ENCODE measurements at places on chromosomes 2 and 18. TPM values are rescaled to one million over a fixed set of nuclear protein-coding genes. Genes with fewer than 3 reads are reported as not detected.
A peak's percentile ranks its signal among the peaks of the same experiment; 100 is the strongest.

CCDC93 gene
- 47.3 TPM for total RNA-seq

CAPN14 gene
- 0.15 TPM for total RNA-seq

SERPINB4 gene
- total RNA-seq: not detected

CYBRD1 gene
- total RNA-seq: 262 TPM

TEKT4 gene
- 3.4 TPM for total RNA-seq

- H3K27ac ChIP-seq: no peak overlapping the region
- no peaks in the 10 kb centered on the region for H3K36me3 ChIP-seq
- DNase-seq: no peak
- H3K4me3 ChIP-seq: no peak overlapping the region
These were observed 32.6 kb upstream of the CCBE1 start for GRCh38 chr18:59729781-59730180.

GRCh38 chr2:37843556-37843955, 81.5 kb upstream of the RMDN2 start:
- no peak for DNase-seq
- no peak overlapping the region for H3K4me3 ChIP-seq
- H3K36me3 ChIP-seq: no peaks in the 10 kb centered on the region
- no peaks in the 10 kb centered on the region for H3K27me3 ChIP-seq
- H3K27ac ChIP-seq: no peak overlapping the region

- H3K36me3 ChIP-seq: no peaks in the 10 kb centered on the region
- DNase-seq: no peak
- no peak overlapping the region for H3K27ac ChIP-seq
- peaks cover 12% of the 10 kb centered on the region for H3K4me1 ChIP-seq
- no peak overlapping the region for H3K4me3 ChIP-seq
- no peaks in the 10 kb centered on the region for H3K27me3 ChIP-seq
These were observed 824.9 kb downstream of the GALR1 start for GRCh38 chr18:78074400-78075020.

GRCh38 chr2:214774108-214774507, 35.4 kb downstream of the BARD1 start:
- no peak for DNase-seq
- H3K27ac ChIP-seq: no peak overlapping the region
- peaks cover 4% of the 10 kb centered on the region for H3K36me3 ChIP-seq
- no peaks in the 10 kb centered on the region for H3K27me3 ChIP-seq
- H3K4me1 ChIP-seq: no peaks in the 10 kb centered on the region

DNA sequence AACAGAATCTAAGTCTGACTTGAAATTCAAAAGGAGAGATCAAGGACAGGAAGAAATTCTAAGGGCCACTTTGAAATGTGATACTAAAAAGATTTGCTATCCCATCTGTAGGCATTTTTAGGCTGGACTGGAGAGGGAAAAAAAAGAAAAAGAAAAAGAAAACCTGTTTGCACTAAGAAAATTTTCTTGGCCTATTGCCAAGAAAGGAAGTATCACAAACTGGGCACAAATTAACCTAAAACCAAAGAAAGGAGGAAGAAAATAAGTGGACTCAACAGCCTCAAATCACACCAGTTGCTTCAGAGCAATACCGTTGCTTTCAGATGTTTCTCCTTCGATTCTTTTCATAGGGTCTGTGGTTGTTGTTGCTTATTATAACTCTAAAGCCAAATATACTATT, 287.9 kb upstream of the VRK2 start:
- no peak overlapping the region for H3K27ac ChIP-seq
- DNase-seq: no peak
- H3K27me3 ChIP-seq: no peaks in the 10 kb centered on the region
- no peaks in the 10 kb centered on the region for H3K36me3 ChIP-seq
- peaks cover 11% of the 10 kb centered on the region for H3K4me1 ChIP-seq

DNA sequence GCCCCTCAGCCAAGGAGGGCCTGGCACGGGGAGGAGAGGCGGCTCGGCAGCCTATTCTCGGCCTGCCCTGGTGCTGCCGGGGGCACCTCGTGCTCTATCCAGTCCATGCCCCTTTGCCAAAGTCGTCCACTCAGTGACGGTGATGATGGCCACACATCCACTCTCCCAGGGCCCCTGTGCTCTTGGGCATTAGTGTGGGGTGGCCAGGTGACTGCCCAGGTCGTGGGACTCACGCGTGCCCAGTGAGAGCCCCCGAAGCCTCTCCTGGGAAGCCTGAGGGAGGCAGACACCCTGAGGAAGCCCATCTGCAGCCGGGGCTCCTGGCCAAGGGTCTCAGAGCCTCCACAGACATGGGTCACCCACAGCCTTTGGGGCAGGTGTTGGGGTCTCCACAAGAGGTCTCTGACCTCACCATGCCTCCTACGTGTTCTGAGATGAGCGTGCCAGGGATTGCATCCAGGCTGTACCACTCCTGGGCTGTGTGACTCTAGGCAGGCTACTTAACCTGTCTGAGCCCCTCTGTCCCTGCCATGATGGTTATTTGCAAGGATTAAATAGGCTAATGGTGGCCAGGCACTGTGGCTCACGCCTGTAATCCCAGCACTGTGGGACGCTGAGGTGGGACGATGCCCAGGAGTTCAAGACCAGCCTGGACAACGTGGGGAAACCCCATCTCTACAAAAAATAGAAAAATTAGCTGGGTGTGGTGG, 12.9 kb downstream of the RAMP1 start:
- no peaks in the 10 kb centered on the region for H3K36me3 ChIP-seq
- no peak overlapping the region for H3K4me3 ChIP-seq
- H3K27me3 ChIP-seq: no peaks in the 10 kb centered on the region
- DNase-seq: peak; percentile 23
- no peaks in the 10 kb centered on the region for H3K4me1 ChIP-seq

DNA sequence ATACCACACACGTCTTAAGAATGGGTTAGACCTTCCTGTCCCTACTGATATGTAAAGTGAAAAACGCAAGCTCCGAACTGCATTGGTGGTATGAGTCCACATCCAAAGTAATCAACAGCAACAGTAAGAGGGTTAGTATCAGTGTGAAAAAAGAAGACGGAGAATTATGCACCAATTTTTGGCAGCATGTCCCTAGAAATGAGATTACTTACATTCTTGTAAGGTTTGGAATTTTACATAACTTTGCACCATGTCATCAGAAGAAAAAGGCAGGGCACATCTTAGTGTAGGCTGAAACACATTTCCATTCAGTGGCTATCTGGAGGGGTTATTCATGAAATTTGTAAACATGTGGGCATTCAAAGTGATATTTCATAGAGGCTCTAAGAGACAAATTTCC, 88.2 kb downstream of the LONRF2 start:
- H3K4me3 ChIP-seq: no peak overlapping the region
- no peaks in the 10 kb centered on the region for H3K36me3 ChIP-seq
- no peaks in the 10 kb centered on the region for H3K4me1 ChIP-seq
- no peak overlapping the region for H3K27ac ChIP-seq
- no peaks in the 10 kb centered on the region for H3K27me3 ChIP-seq

DNA sequence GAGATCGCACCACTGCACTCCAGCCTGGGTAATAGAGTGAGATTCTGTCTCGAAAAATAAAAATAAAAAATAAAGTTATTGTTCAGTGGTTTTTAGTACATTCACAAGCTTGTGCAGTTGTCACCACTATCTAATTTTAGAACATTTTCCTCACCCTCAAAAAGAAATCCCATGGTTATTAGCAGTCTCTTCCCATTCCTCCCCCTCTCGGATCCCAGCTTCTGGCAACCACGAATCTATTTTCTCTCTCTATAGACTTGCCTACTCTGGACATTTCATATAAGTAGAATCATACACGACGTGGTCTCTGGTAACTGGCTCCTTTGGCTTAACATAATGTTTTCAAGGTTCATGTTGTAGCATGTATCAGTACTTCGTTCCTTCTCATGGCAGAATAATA, 38.6 kb downstream of the CABLES1 start:
- no peak overlapping the region for H3K27ac ChIP-seq
- no peak overlapping the region for H3K4me3 ChIP-seq
- no peaks in the 10 kb centered on the region for H3K36me3 ChIP-seq
- H3K4me1 ChIP-seq: peaks cover 12% of the 10 kb centered on the region
- DNase-seq: no peak
- no peaks in the 10 kb centered on the region for H3K27me3 ChIP-seq

GRCh38 chr18:34354351-34354750, 129.6 kb upstream of the NOL4 start:
- H3K4me1 ChIP-seq: no peaks in the 10 kb centered on the region
- DNase-seq: no peak
- no peaks in the 10 kb centered on the region for H3K36me3 ChIP-seq
- no peak overlapping the region for H3K4me3 ChIP-seq

DNA sequence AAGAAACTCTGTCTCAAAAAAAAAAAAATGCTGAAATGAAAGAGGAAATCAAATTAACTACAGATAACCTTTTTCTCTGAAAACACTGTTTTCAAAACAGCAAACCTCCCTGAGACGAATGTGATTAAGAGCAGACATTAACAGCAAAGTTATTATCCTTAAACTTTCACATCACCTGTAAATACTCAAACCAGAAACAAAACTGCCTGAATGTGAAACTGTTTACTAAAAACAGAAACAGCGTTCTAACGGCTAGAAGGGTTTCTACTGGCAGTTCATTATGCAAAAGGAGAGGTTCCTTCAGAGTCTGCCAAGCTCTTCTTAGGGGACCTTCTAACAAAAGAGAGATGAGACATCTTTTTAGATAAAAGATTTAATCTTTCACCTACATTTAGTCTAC, 45.9 kb downstream of the PNO1 start:
- H3K4me3 ChIP-seq: no peak overlapping the region
- H3K27ac ChIP-seq: no peak overlapping the region
- no peak for DNase-seq
- no peaks in the 10 kb centered on the region for H3K36me3 ChIP-seq
- H3K27me3 ChIP-seq: no peaks in the 10 kb centered on the region

GRCh38 chr2:142599504-142599903, 278.0 kb upstream of the KYNU start:
- H3K27ac ChIP-seq: no peak overlapping the region
- H3K4me1 ChIP-seq: no peaks in the 10 kb centered on the region
- no peak overlapping the region for H3K4me3 ChIP-seq
- H3K36me3 ChIP-seq: no peaks in the 10 kb centered on the region

GRCh38 chr2:85662899-85663593, 5.0 kb downstream of the SFTPB start:
- DNase-seq: no peak
- peaks cover 28% of the 10 kb centered on the region for H3K4me1 ChIP-seq
- peak overlapping the region; percentile 98 for H3K27ac ChIP-seq
- H3K36me3 ChIP-seq: peaks cover 33% of the 10 kb centered on the region

- H3K4me3 ChIP-seq: no peak overlapping the region
- H3K27me3 ChIP-seq: no peaks in the 10 kb centered on the region
- no peaks in the 10 kb centered on the region for H3K4me1 ChIP-seq
- H3K36me3 ChIP-seq: no peaks in the 10 kb centered on the region
These were observed 70.6 kb upstream of the PPM1B start for GRCh38 chr2:44098050-44098449.

- no peaks in the 10 kb centered on the region for H3K27me3 ChIP-seq
- no peak overlapping the region for H3K27ac ChIP-seq
- no peaks in the 10 kb centered on the region for H3K36me3 ChIP-seq
- DNase-seq: no peak
- peaks cover under 1% of the 10 kb centered on the region for H3K4me1 ChIP-seq
These were observed 50.5 kb upstream of the GORASP2 start for GRCh38 chr2:170878505-170878904.

DNA sequence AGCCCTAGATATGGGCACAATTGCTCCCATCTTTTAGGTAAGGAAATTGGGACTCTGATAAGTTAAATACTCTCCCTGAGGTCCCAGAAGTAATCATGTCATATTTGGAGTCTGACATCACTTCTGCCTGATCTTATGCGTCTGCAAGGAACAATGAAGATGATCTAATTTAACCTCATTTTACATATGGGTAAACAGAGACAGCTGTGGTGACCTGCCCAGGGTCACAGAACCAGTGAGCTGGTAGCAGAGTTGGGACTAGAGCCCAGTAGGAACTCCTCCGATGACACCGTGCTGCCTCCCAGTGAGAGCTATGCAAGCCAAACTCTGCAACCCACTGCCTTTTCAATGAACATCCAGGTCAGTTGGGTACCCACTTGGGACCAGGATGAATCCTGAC, 17.8 kb downstream of the CTAGE1 start:
- no peak for DNase-seq
- no peaks in the 10 kb centered on the region for H3K27me3 ChIP-seq
- H3K27ac ChIP-seq: no peak overlapping the region

DNA sequence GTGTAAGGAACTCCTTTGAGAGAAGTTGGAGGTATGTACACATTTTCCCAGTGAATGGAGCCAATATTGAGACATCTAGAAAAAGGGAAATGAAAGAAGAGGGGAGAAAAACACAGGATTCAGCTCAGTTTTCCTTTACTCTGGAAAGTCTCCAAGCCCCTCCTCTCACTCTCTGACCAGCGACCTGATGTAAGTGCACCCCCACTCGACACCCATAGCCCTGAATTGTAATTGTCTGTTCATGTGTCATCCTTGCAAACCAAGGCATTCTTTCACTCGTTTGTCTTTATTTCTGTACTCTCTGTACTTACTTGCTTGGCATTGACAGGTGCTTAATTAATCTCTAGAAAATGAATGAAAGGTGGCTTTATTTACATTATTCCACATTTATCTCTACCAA, 55.7 kb upstream of the CTAGE1 start:
- no peak overlapping the region for H3K27ac ChIP-seq
- H3K4me3 ChIP-seq: no peak overlapping the region
- peaks cover 38% of the 10 kb centered on the region for H3K4me1 ChIP-seq
- H3K36me3 ChIP-seq: no peaks in the 10 kb centered on the region
- DNase-seq: no peak

DNA sequence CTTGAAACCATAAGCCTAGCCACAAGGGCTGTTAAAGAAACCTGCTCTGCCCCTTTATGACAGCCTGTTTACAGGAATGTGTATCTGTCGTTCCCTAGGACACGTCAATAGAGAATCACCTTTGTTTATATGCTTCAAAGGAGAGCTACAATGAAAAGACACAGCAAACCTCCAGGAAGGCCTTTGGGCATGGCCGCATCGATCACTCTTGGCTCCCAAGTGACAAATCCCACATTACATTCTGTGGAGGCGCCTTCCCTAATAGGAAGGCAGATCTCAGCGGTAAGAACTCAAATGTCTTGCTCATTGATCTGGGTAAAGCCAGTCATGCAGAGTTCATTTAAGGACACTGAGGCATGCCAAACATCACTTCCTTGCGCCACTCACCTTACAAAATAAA, 26.5 kb downstream of the KIAA2012 start:
- H3K27me3 ChIP-seq: no peaks in the 10 kb centered on the region
- H3K36me3 ChIP-seq: no peaks in the 10 kb centered on the region
- H3K4me1 ChIP-seq: no peaks in the 10 kb centered on the region
- no peak overlapping the region for H3K4me3 ChIP-seq
- H3K27ac ChIP-seq: no peak overlapping the region
